ENCODE measurements at places on chromosomes 1 and 21.

DNA sequence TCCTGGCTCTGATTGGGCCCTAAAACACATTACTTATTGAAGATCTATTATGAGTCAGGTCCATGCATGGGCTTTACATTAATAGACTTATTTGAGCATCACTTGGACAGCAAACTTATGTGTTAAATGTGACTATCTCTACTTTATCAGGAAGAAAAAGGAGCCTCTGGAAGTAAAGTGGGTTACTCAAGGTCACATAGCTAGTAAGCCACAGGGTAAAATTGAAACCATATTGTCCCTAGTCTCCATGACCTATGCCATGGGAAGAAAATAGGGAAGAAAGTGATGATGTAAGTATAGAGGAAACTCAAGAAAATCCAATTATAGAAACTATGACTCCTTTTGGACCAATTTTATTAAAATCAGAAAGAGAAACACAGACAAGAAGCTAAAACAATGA, 555.3 kb downstream of the NUF2 start:
- DNase-seq, result no peak

DNA sequence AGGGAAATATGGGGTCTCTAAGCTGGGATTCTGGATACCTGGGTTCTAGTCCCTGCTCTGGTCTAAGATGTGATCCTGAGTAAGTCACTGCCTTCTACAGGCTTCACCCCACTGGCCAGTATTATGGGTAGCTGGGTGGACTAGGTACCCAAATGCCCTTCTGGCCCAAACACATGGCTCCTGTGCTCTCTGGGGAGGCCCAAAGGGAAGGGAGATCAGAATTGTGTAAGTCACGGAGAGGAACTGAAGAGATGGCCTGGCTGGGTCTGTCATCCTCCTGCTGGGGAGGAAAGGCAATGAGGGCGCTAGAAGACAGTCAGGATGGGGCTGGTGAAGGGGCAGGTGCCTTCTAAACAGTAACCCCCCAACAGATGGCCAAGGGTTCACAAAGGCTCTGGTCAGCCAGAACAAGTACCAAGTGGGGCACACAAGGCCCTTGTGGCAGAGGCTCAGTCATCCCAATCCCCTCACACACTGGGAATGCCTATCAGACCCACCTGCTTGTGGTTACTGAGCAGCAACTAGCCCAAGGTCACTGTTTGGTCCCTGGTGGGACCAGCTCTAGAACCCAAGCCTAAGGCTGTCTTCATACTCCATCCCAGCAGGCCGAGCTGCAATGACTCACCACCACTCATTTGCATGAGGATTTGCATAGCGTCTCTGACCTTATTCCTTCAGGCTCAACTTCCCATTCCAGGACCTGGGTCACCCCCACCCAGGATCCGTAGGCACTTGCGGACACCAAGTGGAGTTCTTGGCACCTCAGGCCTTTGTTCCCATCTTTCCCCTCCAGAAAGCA, 9.2 kb downstream of the MEF2D start:
- DNase-seq, result no peak

- no peak for DNase-seq
These were observed 14.1 kb upstream of the IL24 start for GRCh38 chr1:206883160-206883559.

GRCh38 chr1:153353226-153353947, 4.3 kb upstream of the S100A9 start:
- peak; percentile 10 for DNase-seq

- no peak for DNase-seq
These were observed 47.0 kb downstream of the GRIK3 start for GRCh38 chr1:36987276-36987675.

GRCh38 chr1:88661951-88662699, 21.9 kb upstream of the PKN2 start:
- DNase-seq, result no peak

DNA sequence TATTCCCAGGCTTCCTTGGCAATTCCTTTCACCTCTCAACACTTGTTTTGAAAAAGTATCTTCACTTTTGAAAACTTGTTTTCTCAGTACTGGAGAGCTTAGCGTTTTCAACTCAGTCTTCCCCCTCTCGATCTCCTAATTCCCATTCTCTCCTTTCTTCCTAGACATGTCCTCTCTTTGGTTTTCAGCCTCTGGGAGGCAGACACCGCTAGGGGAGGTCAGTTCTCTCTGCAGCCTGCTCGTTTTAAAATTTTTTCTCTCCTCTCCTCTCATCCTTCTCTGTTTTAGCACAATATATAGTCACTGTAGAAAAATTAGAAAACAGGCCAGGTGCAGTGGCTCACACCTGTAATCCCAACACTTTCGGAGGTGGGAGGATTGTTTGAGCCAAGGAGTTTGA, 12.6 kb upstream of the RHEX start:
- DNase-seq, result no peak

GRCh38 chr1:96715482-96715881, 6.1 kb upstream of the PTBP2 start:
- DNase-seq, result no peak

DNA sequence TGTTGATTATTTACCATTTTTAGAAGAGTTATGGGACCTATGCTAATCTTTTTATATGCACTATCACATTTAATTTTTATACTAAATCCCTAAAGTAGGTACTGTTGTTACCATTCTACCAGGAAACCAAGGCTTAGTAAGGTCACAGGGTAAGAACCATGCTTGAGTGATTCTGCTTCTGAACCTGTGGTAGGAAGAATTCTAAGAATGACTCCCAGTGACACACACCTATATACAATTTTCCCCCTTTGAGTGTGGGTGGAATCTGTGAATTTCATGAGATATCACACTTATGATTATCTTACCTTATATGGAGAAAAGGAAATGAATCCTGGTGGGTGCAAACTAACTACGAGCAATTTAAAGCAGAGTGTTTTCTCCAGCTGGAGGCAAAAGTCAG, 391.0 kb downstream of the USH2A start:
- DNase-seq, result no peak

GRCh38 chr1:87968197-87968955, 639.7 kb downstream of the LMO4 start:
- DNase-seq, result peak; percentile 78

Data from cardiac fibroblast (primary cell).